NCI-H69 (cell line): ENCODE measurements at places on chromosomes 1 and 21.

DNA sequence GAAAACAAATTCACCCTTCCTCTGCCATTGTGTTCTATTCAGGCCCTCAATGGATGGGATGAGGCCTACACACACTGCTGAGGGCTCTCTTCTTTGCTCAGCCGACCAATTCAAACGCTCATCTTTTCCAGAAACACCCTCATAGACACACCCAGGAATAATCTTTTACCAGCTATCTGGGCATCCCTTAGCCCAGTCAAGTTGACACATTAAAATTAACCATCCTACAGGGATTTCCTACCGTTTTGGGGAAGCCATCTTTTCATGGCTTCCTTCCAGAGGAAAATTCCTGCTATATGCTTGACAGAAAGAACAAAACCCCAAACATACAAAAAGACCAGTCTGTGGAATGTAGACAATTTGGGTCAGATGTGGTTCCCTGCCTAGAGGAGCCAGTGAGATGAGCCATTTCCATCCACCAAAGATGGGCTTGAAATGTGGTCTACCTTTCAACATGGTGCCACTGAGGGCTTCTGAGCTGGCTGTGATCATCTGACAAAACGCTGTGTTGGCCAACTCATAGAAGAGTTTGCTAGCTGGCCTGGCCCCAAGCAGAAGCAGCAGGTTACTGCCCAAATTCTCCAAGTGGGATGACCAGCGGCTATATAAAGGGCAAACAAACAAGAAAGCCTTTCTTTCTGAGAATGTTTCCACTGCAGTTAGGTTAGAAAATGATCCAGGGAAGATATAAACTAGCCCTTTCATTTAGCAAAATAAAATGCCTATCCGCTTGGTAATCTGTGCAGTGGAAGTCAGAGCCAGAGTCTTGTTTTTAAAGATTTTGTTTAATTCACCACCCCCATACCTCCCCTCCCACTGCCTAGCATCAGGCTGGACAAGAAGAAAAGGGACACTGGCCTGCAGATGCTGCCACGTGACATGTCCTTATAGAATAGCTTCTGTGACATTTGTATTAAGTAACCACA lies 69.1 kb upstream of the MRPS6 start:
- no peak for DNase-seq

GRCh38 chr1:224380003-224380402 lies 23.3 kb downstream of the CNIH4 start:
- no peak for DNase-seq

- DNase-seq, result peak; percentile 47
These were observed 34.9 kb upstream of the ARHGEF16 start for GRCh38 chr1:3419415-3420204.

- no peak for DNase-seq
These were observed 22.2 kb downstream of the FAM151A start for GRCh38 chr1:54600947-54601721.

DNA sequence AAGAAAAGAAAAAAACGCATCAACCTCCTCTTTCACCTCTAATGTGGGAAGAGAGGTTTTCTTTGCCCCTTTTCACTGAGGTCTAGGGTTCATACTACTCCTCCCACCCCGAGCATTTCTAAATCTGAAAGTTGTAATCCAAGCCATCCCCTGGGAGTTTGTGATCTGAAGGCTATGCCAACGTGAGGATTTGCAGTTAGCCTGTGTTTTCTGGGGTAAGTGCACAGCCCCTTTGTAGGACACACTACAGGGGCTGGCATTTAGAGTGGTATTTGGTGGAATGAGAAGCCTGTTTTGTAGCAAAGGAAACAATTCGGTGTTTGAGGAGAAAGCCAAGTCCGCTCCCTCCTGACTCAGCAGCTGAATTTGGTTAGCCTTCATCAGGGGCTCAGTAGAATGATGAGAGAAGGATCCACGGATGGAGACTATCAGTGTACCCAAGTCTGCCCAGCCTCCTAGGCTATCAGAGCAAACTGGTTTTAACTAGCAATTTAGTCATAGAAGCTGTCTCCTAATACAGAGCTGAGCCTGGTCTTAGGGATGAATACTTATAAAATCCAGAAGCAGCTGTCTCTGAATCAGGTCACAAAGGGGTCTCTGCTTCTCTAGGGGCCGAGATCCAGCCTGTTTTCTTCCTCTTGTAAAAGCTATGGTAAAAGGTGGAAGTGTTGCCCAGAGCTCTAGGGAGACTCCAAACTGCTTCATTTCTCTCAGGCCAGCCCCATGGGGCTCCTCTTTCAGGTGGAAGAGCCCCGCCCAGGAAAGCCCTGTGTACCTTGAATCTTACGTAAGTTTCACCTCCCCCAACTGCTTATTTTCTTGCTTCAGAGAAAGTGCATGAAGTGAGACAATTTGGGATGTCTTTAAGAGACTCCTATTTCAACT lies 2.1 kb downstream of the PCP4L1 start:
- peak; percentile 73 for DNase-seq

- DNase-seq, result peak; percentile 23
These were observed 1.4 kb downstream of the PSEN2 start for GRCh38 chr1:226871636-226872327.
